ENCODE measurements at places on chromosomes 4 and X. TPM values are rescaled to one million over a fixed set of nuclear protein-coding genes. Genes with fewer than 3 reads are reported as not detected.

- DNase-seq, result peak; percentile 37
Observed at GRCh38 chr4:15875663-15876460, 62.7 kb downstream of the FGFBP1 start.

CXCL13 gene
- not detected for total RNA-seq

NSUN7 gene
- 5.6 TPM for total RNA-seq

- DNase-seq, result no peak
Observed at GRCh38 chr4:85707611-85708010, 232.7 kb downstream of the ARHGAP24 start.

SLC10A4 gene
- total RNA-seq, result 6.6 TPM

DNA sequence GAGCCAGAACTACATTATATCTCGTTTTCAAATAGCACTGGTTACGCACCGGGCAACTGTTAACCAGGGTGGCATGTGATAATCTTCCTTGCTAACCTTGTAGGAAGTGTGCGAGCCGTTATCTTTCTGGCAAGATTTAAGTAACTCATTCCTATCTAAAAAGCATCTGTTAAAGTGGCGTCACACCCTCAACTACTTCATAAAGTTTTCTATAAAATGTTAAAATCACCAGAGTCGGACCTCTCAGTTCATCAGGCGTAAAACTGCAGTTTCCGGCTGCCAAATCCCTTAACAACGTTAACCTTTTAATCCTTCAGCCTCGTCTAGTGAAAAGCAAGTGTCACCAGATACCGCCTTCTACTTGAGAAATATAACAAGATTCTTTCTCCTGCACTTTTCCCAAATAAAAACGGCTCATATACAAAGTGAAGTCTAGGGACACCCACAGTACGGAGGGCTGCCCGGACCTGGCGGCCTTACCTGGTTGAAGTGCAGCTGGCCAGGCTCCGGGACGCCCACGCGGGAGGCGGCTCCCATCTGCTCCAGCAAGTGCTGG lies 1.2 kb downstream of the SLC39A8 start:
- DNase-seq, result no peak

GRCh38 chrX:140712413-140713173 lies 3.0 kb downstream of the LINC00632 start:
- DNase-seq, result no peak

DNA sequence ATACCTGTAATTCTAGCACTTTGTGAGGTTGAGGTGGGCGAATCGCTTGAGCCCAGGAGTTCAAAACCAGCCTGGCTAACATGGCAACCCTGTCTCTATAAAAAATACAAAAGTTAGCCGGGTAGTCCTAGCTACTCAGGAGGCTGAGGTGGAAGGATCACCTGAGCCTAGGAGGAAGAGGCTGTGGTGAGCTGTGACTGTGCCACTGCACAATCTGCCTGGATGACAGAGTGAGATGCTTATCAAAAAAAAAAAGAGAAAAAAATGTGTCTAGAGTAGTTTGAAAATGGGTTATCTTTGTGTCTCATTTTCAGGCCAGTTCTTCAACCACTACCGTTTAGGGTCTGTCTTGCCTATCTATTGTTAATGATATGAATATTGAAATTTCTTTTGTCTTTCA lies 98.1 kb downstream of the EGF start:
- no peak for DNase-seq

DNA sequence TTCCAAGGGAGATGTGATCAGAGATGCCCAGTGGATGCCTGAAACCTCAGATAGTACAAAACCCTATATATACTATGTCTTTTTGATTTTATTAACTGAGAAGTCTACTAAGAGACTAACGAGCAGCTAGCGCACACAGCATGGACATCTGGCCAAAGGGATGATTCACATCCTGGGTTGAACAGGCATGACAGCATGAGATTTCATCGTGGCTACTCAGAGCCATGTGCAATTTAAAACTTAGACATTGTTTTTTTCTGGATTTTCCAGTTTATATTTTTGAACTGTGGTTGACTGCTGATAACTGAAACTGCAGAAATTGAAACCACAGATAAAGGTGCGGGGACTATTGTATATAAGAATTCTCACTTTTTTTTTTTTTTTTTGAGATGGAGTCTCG lies 2252.9 kb upstream of the AGA start:
- DNase-seq, result no peak

All from vagina (tissue), 2 donors.